ENCODE measurements at places on chromosomes 2 and 18.

DNA sequence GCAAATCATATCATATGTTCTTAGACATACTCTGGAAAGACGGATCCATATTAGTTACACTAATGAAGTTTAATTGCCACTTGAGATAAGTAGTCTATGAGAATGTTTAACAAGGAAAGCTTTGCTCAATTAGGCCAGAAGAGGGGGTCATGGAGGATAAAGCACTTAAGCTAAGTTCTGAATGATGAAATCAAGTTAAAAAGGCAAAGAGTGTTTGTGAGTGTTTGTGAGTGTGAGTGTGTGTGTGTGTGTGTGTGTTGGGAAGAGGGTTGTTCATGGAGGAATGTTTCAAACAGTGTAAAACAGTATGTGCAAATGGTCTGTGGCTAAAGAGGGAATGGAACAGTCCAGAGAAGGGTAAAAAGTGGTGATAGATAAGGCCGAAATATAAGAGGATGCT is 360.9 kb downstream of the ERBB4 start:
- no peak for DNase-seq

GRCh38 chr18:42636309-42636708 is 479.2 kb downstream of the RIT2 start:
- DNase-seq: no peak

DNA sequence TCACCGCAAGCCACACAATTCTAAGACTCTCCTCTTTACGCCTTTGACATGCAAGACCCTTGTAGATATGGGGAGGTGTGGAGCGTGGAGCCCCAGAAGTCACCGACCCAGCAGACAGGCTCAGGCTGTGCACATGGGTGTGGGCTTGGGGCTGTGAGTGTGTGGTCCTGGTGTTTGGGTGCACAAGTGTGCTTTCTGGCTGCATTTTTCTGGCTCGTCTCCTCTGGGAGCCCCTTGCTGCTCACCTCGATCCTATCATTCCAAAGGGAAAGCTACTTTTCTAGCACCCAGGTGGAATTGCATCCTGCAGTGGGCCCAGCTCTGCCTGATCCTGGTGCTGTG is 143.0 kb downstream of the ACOXL start:
- no peak for DNase-seq

- DNase-seq: no peak
Observed at GRCh38 chr18:50558948-50559751, 737 bp upstream of the MAPK4 start.

GRCh38 chr2:10659898-10660568 is 29.7 kb downstream of the NOL10 start:
- peak; percentile 15 for DNase-seq

GRCh38 chr2:229376866-229377265 is 105.8 kb upstream of the PID1 start:
- DNase-seq: no peak

- DNase-seq: no peak
Observed at GRCh38 chr2:142472382-142472781, 341.6 kb upstream of the LRP1B start.

DNA sequence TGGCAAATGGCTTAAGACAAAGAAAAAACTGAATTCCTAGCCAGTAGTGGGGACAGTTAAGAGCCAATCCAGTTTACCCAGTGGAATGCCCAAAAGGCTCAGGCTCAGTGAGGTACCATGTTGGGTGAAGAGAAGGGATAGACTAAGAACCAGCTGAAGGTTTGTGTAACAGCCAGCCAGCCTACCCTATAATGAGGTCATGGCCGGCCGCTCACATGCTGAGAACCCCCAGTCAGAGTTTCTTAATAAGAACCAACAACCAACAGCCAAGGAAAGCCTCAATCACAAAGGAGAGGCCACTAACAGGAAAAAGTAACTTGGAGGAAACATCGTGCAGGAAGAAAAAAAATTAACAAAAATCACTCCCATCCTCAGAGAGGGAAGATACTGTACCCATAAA is 25.4 kb upstream of the DUSP2 start:
- no peak for DNase-seq

DNA sequence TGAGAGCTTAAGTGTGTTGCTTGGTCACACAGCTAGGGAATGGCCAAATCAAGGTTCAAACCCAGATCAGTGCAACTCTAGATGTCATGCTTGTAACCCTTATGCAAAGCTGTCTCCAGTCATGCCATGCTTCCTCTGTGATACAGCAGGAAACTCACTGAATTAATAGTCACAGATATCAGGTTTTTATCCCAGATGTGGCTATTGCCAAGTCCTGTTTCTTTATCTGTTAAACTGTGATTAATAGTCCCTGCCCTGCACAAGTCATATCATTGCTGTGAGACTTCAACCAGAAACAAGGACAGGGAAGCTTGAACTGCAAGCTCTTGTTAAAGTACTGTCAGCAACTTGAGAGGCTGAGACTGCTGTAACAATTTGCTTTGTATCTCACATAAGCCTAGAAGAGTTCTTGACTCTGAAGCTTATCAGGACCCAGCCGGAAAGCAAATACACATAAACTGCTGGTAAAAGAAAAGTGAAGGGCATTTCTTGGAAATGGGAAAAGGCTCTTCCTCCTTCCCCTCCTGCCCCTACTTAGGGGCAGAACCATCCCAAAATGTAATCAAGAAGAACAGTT is 609.0 kb downstream of the DCC start:
- DNase-seq: no peak

GRCh38 chr18:75201282-75202270 is 7.4 kb downstream of the PTGR3 start:
- no peak for DNase-seq

DNA sequence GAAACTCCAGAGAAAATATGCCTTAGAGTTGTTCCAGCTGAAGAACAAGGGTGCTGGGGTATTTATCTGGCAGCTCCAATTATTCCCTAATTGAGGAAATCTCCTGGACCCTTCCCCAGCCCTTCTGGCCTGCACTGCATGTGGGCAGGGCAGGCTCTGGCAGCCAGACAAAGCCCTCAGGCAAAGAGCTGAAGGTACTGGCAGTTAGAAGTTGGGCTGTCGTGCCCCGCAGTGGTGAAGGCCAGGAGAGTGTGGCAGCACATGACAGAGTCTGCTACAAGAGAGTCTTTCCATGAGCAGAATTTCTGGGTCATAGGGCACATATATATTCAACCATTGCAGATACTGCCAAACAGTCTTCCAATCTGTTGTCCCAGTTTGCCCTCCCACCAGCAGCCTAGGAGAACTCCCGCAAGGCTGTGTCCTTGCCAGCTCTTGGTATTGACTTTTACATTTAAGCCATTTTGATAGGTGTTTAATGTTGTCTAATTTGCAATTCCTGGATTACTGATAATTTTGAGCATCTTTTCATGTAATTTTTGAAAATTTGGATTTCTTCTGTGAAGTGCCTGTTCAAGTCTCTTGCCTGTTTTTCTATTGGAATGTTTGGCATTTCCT is 26.6 kb downstream of the ONECUT2 start:
- no peak for DNase-seq

- DNase-seq: no peak
Observed at GRCh38 chr2:36374585-36374984, 19.0 kb downstream of the CRIM1 start.

- DNase-seq: peak; percentile 71
Observed at GRCh38 chr18:51030537-51031258, 685 bp downstream of the SMAD4 start.

DNA sequence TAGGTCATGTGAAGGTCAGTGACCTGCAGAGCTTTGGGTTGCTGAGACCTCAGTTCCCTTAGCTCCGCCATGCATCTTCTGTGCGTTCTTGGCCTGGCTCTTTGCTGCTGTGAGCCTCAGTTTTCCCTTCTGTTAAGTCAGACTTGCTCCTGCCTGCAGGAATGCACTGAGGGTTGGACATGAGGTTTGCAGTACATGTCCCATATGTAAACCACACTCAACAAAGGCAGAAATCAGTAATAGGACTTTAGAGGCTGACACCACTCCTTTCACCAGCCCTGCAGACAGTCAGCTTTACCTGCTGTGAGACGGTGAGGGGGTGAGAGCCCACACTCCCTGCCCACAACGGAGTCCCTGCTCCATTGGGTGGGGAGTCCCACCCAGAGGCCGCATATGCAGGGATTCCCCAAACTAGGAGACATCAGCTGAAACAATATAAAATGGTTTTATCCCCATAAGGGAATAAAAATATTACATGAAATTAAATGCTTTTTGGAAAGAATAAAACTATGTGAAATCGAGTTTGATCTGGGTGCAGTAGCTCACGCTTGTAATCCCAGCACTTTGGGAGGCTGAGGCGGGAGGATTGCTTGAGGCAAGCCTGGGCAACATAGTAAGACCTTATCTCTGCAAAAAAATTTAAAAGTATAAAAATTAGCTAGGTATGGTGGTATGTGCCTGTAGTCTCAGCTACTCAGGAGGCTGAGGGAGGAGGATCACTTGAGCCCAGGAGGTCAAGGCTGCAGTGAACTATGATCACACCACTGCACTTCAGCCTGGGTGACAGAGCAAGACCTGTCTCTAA is 55.1 kb downstream of the MYO7B start:
- no peak for DNase-seq

- peak; percentile 51 for DNase-seq
Observed at GRCh38 chr2:65031341-65032018, 24.7 kb upstream of the CEP68 start.

DNA sequence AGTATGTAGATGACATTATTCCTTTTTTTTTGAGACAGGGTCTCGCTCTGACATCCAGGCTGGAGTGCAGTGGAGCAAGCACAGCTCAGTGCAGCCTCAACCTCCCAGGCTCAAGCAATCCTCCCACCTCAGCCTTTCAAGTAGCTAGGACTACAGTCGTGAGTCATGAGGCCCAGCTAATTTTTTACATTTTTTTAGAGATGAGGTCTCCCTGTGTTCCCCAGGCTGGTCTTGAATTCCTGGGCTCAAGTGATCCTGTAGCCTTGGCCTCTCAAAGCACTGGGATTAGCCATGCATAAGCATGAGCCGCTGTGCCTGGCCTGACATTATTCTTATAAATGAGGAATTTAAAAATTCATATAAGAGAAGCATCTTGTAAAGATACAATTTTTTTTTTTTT is 86.9 kb downstream of the FAM117B start:
- DNase-seq: no peak

GRCh38 chr2:233026198-233026813 is 6.2 kb upstream of the NEU2 start:
- DNase-seq: no peak
